ENCODE measurements at places on chromosomes 11 and 22. TPM values are rescaled to one million over a fixed set of nuclear protein-coding genes. Genes with fewer than 3 reads are reported as not detected.
A peak's percentile ranks its signal among the peaks of the same experiment; 100 is the strongest.

GRCh38 chr11:20099527-20099926 lies 60.7 kb downstream of the DBX1 start:
- H3K4me1 ChIP-seq, result no peaks in the 10 kb centered on the region
- H3K4me3 ChIP-seq, result no peak overlapping the region
- peaks cover 19% of the 10 kb centered on the region for H3K36me3 ChIP-seq
- H3K27me3 ChIP-seq, result no peaks in the 10 kb centered on the region
- H3K27ac ChIP-seq, result no peak overlapping the region
- DNase-seq, result no peak

KCTD17 gene
- polyA plus RNA-seq, result 16.3 TPM

SIK3 gene
- polyA plus RNA-seq, result 10.7 TPM

GRCh38 chr11:124978316-124978715 lies 24.3 kb downstream of the CCDC15 start:
- no peak overlapping the region for H3K4me3 ChIP-seq
- H3K36me3 ChIP-seq, result no peaks in the 10 kb centered on the region
- H3K27me3 ChIP-seq, result no peaks in the 10 kb centered on the region
- H3K27ac ChIP-seq, result no peak overlapping the region

GRCh38 chr11:11461473-11461872 lies 108.4 kb upstream of the CSNK2A3 start:
- no peaks in the 10 kb centered on the region for H3K27me3 ChIP-seq
- H3K36me3 ChIP-seq, result no peaks in the 10 kb centered on the region
- H3K4me3 ChIP-seq, result no peak overlapping the region
- DNase-seq, result no peak
- H3K4me1 ChIP-seq, result peaks cover 8% of the 10 kb centered on the region
- H3K27ac ChIP-seq, result no peak overlapping the region

GRCh38 chr22:25404556-25404927 lies 159.9 kb upstream of the GRK3 start:
- no peaks in the 10 kb centered on the region for H3K36me3 ChIP-seq
- peak overlapping the region; percentile 59 for H3K27ac ChIP-seq
- DNase-seq, result no peak
- H3K27me3 ChIP-seq, result no peaks in the 10 kb centered on the region
- H3K4me3 ChIP-seq, result peak overlapping the region; percentile 67

- no peak overlapping the region for H3K4me3 ChIP-seq
- H3K4me1 ChIP-seq, result peaks cover 14% of the 10 kb centered on the region
- DNase-seq, result no peak
- H3K27ac ChIP-seq, result no peak overlapping the region
- H3K36me3 ChIP-seq, result peaks cover 4% of the 10 kb centered on the region
These were observed 29.9 kb upstream of the MOB2 start for GRCh38 chr11:1516273-1517067.

RHBDD3 gene
- 10.9 TPM for polyA plus RNA-seq

A4GALT gene
- 4.4 TPM for polyA plus RNA-seq

IFITM10 gene
- 0.14 TPM for polyA plus RNA-seq

MRGPRE gene
- polyA plus RNA-seq, result not detected

SLC25A18 gene
- polyA plus RNA-seq, result 0.04 TPM

CDC42EP1 gene
- polyA plus RNA-seq, result 18.4 TPM

DNA sequence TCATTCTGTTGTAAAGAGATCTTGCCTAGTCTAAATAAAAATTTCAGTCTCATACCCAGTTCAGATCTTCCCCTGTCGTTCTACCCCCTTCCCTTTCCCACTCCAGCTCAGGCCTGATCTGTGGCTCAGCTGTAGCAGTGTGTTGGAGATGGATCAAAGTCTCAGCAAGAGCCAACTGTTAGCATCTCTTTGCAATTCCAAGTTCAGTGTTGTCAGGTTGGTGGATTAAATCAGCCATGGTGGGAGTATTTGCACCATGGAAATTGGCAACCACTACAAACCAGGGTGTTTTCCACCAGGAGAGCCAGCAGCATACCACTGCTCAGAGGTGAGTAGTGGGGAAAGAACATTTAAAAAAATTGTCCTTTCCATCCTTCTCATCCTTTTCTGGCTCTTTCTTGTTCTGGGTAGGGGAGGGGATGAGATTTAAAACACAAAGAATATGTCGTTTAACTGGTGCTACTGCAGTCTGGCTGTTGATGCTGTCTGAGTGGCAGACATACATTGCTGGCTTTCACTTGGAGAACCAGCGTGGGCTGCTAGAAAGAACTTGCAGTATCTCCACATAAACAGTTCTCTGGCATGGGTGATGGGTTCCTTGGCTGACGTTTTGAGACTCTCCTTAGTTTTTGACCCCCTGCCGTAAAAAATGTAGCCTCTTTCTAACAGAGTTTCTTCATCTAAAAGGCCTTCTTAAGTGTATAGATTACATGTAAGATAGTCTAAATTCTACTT lies 514.1 kb downstream of the RAB38 start:
- no peaks in the 10 kb centered on the region for H3K36me3 ChIP-seq
- no peaks in the 10 kb centered on the region for H3K27me3 ChIP-seq
- no peak overlapping the region for H3K4me3 ChIP-seq
- no peaks in the 10 kb centered on the region for H3K4me1 ChIP-seq

DNA sequence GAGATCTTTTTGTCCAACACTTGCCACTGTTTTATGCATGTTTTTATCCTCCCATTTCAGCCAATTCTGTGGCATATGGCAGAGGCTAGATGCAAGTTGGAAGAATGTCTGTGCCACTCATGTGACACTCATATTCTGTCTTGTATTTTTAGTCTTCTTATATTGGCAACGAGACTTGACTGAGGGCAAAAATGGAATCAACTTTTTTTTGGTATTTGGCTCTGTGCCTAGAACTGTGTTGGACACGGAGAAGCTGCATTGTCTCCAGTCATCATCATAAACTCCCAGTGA lies 1.7 kb upstream of the FZD4 start:
- no peak overlapping the region for H3K27ac ChIP-seq
- no peaks in the 10 kb centered on the region for H3K4me1 ChIP-seq
- H3K36me3 ChIP-seq, result no peaks in the 10 kb centered on the region

PLEKHA7 gene
- 1.4 TPM for polyA plus RNA-seq

DNA sequence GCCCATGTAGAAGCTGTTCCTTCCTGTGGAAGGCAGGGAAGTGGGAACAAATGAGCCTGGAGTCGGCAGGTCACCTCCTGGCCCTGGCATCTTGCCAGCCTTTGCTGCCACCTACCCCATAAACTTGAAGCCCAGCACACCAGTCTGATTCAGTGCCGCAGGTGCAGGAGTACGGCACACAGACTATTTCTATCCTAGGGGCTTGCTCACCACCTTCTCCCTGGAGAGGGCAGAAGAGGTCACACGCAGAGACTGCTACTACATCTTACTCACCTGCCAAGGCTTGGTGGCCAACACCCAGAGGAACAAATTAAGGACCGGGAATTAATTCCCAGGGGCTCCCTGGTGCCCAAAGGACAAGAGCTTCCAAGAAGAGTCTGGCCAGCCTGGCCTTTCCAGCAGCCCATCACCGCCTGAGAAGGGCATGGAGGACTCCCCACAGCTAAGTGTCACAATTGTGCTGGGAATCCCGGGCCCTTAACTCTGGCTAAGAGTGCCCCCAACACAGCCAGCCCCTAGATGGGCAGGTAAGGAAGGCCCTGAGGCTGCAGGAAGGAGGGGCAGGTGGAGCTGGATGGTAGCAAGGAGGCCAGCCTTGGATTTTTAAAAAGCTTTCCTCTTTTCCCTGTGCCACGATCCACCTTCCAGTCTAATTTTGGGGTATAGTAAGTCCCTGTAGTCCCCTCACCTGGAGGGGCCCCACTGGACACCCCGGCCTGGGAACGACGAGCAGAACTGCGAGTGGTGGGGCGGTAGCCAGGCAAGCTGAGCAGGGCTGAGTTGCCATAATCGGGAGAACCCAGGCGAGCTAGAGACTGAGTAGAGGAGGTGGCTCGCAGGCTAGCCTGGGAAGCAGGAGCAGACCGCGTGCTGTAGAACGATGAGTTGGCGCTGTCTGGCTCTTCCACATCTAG lies 6.9 kb downstream of the IL18BP start:
- no peak for DNase-seq
- H3K36me3 ChIP-seq, result peaks cover 51% of the 10 kb centered on the region
- H3K4me1 ChIP-seq, result no peaks in the 10 kb centered on the region
- H3K27ac ChIP-seq, result no peak overlapping the region

CCDC188 gene
- polyA plus RNA-seq, result not detected

DNA sequence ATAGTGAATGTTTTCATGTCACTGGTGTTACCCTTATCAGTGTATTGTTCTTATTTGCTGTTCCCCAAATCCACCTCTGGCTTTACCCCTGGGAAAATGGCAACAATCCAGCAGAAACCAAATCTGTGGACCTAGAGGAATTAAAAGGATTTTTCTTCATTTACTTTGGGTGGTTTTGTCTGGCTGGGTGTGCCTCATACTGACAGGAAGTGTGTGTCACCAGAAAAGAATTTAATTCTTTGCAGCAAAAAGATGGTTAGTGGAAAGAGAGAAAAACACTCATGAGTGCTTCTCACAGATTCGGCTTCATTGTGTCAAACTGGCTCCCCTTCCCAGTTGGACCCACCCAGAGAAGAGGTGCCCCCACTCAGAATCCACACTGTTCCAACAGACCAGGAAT lies 38.9 kb downstream of the FZD4 start:
- H3K4me1 ChIP-seq, result peaks cover 11% of the 10 kb centered on the region
- no peaks in the 10 kb centered on the region for H3K36me3 ChIP-seq
- no peaks in the 10 kb centered on the region for H3K27me3 ChIP-seq
- H3K4me3 ChIP-seq, result no peak overlapping the region

C11orf52 gene
- polyA plus RNA-seq, result 2.9 TPM

CHST1 gene
- polyA plus RNA-seq, result not detected

NCF4 gene
- polyA plus RNA-seq, result not detected

OR5B21 gene
- polyA plus RNA-seq, result 0.06 TPM

GRCh38 chr22:39138357-39138997 lies 14.0 kb downstream of the CBX7 start:
- peaks cover 3% of the 10 kb centered on the region for H3K27me3 ChIP-seq
- no peak overlapping the region for H3K4me3 ChIP-seq
- no peaks in the 10 kb centered on the region for H3K4me1 ChIP-seq
- H3K27ac ChIP-seq, result no peak overlapping the region

GRCh38 chr11:128658502-128658901 lies 35.4 kb upstream of the FLI1 start:
- H3K27me3 ChIP-seq, result peaks cover 5% of the 10 kb centered on the region
- no peak overlapping the region for H3K4me3 ChIP-seq
- no peak for DNase-seq
- H3K4me1 ChIP-seq, result peaks cover 4% of the 10 kb centered on the region
- no peak overlapping the region for H3K27ac ChIP-seq
- H3K36me3 ChIP-seq, result no peaks in the 10 kb centered on the region

- H3K27me3 ChIP-seq, result peaks cover 5% of the 10 kb centered on the region
- H3K4me1 ChIP-seq, result no peaks in the 10 kb centered on the region
- no peak for DNase-seq
- no peaks in the 10 kb centered on the region for H3K36me3 ChIP-seq
These were observed 7.5 kb downstream of the NEFH start for GRCh38 chr22:29487426-29487986.

SYT13 gene
- not detected for polyA plus RNA-seq

SLC22A6 gene
- not detected for polyA plus RNA-seq

DNA sequence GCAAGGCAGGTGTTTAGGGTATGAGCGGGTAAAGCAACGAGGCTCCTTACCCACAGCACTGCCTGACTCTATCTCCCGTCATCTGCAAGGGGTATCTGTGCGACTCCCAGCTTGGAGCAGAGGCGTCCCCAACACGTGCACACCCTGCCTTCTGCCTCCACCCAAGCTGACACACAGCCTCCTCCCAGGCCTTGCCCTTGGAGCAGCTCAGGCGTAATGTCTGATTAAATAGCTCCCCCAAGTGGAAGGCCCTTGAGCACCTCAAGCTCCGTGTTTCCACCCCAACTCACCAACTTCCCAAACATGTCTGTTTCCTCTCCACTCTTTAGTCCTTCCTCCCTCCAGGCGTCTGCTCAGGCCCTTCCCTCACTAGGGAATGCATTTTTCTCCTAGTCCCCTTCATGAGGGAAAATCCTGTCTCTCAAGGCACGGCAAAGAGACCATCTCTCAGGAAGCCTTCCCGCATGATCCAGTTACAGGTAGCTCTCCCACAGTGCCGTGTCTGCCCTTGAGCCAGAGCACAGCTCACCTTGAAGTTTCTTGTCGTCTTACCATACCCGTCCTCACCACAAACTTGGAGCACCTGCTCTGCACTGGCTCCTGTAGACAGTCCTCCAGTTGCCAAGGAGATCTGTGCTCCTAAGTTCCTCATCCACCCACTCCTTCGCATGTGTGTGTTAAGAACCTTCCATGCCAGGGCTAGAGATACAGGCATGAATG lies 15.8 kb downstream of the CYB5R2 start:
- H3K27me3 ChIP-seq, result no peaks in the 10 kb centered on the region
- no peak overlapping the region for H3K27ac ChIP-seq
- no peaks in the 10 kb centered on the region for H3K36me3 ChIP-seq

GRCh38 chr22:43750751-43751150 lies 61.4 kb downstream of the EFCAB6 start:
- no peak overlapping the region for H3K27ac ChIP-seq
- DNase-seq, result no peak

TCP11L1 gene
- 25.1 TPM for polyA plus RNA-seq

- no peaks in the 10 kb centered on the region for H3K36me3 ChIP-seq
- no peak overlapping the region for H3K4me3 ChIP-seq
- H3K4me1 ChIP-seq, result no peaks in the 10 kb centered on the region
- H3K27me3 ChIP-seq, result peaks cover 10% of the 10 kb centered on the region
These were observed 40.8 kb upstream of the ACCSL start for GRCh38 chr11:44006917-44007361.

SLC22A12 gene
- not detected for polyA plus RNA-seq

ADAMTS15 gene
- 0.30 TPM for polyA plus RNA-seq

GRCh38 chr11:69437876-69438205 lies 43.6 kb upstream of the LINC01488 start:
- DNase-seq, result no peak
- H3K27me3 ChIP-seq, result peaks cover 3% of the 10 kb centered on the region
- no peak overlapping the region for H3K27ac ChIP-seq

DNA sequence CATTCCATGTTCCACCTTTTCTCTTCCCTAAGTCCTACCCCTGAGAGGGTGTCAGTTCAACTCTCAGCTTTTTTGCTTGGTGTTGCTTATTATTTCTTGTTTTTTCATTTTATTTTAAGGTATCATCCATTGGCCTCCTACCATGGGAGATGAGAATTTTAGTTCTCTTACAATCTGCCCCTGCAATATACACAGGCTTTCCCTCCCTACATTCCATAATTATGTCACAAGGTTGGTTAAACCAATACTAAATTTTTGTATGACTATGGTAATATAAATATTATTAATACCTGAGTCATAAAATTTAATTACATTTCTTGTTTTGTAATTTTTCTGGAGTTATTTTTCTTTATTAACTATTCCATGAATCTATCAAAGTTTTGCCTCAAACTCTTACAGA lies 216.2 kb downstream of the SNX19 start:
- DNase-seq, result no peak
- H3K27me3 ChIP-seq, result no peaks in the 10 kb centered on the region
- no peak overlapping the region for H3K27ac ChIP-seq
- no peaks in the 10 kb centered on the region for H3K4me1 ChIP-seq
- H3K4me3 ChIP-seq, result no peak overlapping the region
- no peaks in the 10 kb centered on the region for H3K36me3 ChIP-seq

GRCh38 chr11:10192036-10192435 lies 102.0 kb downstream of the SBF2 start:
- no peaks in the 10 kb centered on the region for H3K27me3 ChIP-seq
- no peaks in the 10 kb centered on the region for H3K4me1 ChIP-seq
- DNase-seq, result no peak
- no peak overlapping the region for H3K4me3 ChIP-seq

DNA sequence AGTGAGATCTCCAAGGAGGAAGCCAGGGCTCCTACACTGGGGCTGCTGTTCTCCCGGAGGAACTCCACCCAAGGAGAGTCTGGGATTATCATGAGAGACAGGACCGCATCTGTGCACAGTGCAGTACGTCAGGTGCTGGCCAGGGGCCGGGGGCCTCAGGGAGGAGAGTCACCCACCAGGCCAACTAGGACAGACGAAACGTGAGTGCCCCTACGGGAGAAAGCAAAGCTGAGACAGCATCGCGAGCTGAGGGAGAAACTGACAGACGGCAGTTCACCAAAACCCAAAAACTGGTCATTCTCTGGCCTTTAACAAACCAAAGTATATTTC lies 273.4 kb downstream of the BRD1 start:
- DNase-seq, result no peak
- no peaks in the 10 kb centered on the region for H3K36me3 ChIP-seq

MS4A3 gene
- not detected for polyA plus RNA-seq
